ENCODE measurements at places on chromosomes 4 and X.

- DNase-seq: no peak
Observed at GRCh38 chrX:139691843-139692505, 16.0 kb downstream of the MCF2 start.

DNA sequence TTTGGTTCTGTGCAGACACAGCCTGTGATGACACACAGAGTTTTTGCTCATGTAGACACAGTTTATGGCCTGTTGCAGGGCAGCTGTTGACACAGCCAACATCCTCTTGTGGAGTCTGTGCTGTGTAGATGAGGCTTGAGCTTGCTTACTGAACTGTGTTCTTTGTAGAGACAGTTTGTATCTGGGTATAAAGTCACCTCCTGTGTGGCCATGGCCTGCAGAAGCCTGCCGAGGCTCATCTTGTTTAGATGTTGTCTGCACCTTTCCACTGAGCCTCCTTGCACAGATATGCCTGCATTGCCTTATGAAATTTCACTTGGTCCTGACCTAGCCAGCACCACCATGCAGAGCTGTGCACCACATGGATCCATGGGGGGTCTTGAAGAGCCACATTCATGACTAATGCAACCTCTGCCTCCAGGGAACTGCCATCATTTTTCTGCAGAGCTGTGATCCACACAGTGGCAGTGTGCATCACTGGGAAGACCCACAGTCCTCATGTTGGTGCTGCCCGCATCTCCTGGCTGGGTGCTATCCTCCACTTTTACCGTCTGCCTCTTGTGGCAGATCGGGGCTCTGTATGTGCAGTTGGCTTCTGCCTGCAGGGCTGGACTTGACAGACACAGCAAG is 198.0 kb upstream of the MAMLD1 start:
- no peak for DNase-seq

GRCh38 chrX:39827951-39828350 is 269.8 kb downstream of the BCOR start:
- DNase-seq: no peak

DNA sequence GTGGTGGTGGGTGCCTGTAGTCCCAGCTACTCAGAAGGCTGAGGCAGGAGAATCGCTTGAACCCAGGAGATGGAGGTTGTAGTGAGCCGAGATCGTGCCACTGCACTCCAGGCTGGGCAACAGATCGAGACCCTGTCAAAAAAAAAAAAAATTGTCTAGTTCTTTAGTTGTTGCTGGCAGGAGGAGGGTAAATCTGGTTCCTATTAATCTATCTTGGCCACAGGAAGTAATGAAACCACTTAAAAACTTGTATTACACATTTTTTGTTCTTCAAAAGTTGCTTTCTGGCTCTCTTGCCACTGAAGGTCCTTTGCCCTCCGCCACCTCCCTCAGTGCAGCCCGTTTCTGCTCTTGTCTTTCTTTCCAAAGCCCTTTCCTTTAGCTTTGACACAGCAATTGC is 102.9 kb upstream of the ARSJ start:
- DNase-seq: no peak

DNA sequence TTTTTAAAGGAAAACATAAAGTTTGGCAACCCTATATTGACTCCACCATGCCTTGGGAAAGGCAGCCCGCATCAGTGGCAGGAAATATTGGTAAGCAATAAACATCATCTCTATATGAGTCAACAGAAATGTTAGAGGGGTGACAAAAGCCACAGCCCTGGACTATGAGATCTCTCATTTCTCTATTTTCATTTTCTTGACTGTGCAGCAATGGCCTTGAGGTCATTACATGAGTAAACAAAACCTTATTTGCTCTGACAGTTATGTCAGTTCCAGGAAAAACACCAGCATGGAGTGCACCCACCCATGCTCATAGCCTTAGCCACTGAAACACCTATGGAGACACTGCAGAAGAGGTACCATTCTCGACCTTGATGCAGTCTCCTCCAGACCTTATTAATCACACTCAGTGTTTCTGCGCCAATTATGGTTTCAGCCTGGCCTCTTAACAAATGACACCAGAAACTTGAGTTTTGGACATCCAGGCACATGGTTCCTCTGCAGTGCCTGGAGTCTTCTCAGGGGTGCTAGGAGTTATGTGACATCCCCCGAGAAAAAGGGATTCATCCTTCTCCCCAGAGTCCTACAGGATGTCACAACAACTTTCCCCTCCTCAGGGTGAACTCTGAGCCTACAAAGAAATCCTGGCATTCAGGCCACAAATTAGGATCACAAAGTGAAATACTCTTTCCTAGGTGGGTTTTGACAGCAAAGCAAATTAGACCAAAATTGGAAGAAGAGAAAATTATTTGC is 16.0 kb upstream of the HPGD start:
- DNase-seq: no peak

DNA sequence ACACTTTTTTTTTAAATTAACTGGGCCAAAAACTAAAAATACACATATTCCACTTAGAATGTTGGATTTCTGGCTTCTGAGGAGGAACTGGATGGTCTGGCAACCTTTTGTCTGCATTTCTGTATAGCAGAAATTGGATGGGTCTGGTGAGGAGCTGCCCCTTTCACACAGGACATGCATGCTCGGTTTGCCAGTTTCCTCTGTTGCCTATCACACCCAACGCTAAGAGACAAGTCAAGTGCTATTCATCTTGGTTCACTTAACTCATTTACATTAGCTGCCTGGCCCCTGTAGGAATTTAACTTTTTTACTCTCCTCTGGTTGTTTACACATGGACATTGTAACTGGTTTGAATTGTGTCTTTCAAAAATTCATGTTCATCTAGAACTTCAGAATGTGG is 195.7 kb downstream of the PACRGL start:
- no peak for DNase-seq

DNA sequence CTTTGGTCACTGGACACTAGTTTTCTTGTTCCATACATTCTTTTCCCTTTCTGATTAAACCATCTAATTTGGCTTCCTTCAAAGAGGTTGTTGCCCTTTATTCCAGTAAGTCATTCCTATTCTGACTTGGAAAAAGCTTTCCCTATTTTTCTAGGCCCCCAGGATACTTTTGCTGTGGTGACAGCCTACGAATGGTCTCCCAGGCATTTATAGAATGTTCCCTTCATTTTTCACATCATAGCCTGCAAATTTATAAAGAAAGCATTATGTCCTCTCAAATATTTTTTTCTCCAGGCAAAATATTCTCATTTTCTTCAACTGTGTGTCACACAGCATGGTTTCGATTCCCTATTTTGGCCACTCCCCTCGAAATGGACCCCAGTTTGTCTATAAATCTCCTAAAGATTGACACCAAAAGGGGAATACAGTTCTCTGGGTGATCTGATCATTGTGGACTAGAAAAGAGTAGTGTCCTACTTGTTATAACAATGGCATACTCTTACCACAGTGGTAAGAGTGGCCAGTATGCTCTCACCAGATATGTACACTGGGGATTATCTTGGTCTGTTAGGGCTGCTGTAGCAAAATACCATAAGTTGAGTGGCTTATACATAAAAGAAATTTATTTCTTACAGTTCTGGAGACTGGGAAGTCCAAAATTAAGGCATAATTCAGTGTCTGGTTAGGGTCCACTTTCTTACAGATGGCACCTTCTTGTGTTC is 41.5 kb upstream of the BMP2K start:
- no peak for DNase-seq

- DNase-seq: no peak
Observed at GRCh38 chrX:130106071-130106470, 4.2 kb downstream of the ELF4 start.

DNA sequence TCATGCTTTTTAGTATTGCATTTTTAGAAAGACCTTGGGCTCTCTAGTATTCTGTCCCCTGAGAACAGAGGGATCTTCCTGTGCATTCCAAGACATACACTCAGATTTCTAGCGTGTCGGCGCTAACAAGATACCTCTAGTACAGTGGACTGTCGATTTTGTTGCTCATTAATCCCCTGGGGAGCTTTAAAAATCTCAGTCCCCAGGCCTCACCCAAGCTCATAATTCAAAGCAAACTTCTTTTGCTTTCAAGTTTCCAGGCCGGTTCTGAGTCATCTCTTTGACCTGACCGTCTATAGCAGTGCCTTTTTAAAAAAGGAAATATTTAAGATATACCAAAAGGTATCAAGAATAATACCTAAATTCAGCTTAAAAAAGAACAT is 137.0 kb downstream of the AMMECR1 start:
- peak; percentile 15 for DNase-seq

DNA sequence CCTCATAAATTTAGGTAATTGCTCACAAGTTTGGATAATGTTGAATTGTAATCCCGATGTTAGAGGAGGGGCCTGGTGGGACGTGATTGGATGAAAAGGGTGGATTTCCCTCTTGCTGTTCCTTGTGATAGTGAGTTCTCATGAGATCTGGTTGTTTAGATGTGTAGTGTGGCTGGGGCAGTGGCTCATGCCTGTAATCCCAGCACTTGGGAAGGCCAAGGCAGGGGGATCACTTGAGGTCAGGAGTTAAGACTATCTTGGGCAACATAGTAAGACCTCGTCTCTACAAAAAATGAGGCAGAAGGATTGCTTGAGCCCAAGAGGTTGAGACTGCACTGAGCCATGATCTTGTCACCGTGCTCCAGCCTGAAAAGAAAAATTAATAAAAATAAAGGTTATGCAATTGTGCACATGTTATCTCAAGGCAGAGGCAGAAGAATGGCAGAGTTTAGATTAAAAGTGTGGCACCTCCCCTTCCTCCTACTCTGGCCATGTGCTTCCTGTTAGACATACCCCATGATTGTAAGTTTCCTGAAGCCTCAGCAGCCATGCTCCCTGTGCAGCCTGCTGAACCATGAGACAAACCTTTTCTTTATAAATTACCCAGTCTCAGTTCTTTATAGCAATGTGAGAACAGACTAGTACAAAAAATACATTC is 36.5 kb downstream of the ERVMER34-1 start:
- DNase-seq: no peak

- DNase-seq: no peak
Observed at GRCh38 chrX:115689931-115690330, 129.0 kb downstream of the PLS3 start.

DNA sequence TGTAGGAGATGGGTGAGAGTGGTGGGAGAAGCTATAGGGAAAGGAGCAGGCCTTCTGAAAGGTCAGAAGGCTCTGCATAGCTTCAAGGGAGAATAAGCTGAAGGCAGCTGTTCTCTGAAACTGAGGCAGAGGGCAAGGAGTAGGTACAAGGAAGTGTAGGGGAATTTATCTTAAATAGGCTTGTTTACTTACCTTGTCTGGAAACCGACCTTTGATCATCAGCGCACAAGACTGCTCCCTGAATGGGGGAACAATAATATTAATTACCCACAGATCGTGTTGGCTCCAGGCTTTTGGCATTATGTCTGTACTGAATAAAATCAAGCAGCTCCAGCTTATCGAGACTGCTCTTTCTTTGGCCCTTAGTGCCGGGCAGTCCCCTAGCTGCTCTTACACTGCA is 175.5 kb upstream of the MAGEB16 start:
- DNase-seq: no peak

GRCh38 chr4:65943076-65943475 is 272.8 kb upstream of the EPHA5 start:
- peak; percentile 76 for DNase-seq
